ENCODE measurements at places on chromosomes 4 and X.

GRCh38 chr4:123381996-123382395 is 14.6 kb upstream of the SPRY1 start:
- no peak for DNase-seq

DNA sequence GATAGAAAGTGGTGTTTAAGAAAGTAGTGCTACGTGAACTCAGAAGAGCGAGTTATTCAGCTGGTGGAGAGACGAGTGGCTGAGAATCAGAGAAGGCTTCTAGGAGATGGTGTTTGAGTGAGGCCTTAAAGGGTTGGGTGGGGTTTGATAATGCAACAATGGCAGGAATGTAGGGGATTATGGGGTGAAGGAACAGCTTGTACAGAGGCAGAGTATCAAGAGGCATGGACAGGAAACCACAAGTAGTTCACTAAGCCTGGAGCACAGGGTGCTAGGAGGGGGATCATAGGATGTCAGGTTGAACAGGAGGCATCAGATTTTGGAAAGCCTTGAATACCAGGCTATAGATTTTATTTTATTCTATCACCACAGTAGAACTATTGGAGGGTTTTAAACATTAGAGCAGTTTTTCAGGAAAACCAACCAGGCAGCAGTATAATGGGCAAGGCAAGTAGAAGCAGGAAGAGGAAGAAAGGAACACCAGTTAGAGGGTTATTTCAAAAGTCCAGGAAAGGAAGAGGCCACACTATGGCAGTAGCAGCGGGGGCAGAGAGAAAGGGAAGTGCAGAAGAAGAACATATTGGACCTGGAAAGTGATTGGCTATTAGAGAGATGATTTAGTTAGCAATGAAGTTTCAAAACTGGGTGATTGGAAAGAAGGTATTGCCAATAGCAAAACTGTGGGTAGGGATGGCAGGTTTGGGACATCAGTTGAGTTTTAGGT is 99.2 kb downstream of the DOCK11 start:
- DNase-seq: no peak

DNA sequence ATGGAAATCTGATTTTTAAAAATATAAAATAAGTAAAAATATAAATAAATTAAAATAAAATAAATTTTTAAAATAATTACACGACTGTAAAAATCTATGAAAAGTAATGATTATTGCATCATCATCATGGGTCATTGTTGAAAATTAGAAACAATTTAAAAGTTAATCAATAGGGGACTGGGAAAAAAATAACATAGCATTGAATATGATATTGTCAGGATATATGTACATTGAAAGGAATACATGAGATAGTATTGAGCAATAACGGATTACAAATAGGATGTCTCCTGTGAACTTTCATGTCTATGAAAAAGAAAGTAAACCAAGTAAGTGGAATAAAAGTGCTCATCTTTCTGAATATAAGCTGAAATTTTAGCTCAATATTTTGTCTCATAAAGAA is 566.8 kb upstream of the HTR2C start:
- DNase-seq: no peak

DNA sequence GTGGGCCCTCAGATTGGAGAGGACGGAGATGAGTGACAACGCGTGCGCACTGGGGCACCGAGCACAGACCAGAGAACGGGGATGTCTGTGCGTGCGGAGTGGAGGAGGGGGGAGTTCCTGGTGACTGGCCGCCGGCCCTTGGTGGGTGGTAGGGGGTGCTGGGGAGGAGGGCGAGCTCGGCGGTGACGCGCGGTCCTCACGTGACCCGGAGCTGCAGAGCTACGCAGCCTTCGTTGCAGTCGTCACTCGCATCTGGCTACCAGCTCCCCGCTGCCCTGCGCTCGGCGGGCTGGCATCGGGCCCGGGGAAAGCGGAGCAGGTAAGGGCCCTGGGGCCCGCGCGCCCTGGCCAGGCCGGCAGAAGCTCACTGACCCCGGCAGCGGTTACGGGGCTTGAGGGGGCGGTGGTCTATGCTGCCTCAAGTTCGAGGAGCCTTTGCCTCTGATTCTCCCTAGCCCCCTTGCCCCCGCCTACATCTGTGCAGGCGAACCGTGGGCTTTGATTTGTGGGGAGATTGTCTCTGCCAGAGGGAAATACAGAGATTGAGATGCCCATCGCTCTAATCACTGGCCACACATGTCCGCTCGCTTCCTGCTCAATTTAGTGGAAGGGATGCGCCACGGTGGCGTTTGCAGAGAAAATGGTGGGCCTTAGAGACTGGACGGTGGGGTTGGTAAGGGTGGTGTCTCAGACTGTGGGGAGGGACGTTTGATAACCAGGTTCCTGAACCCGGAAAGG is at the start of gene ARMCX4:
Gene ARMCX4 (plus strand): TSS at position 245 of the 738 bp plus-strand sequence. CDS start 3,134 bp downstream, outside the sequence.
- DNase-seq: peak; percentile 64

- DNase-seq: no peak
Observed at GRCh38 chr4:173513651-173514050, 16.4 kb downstream of the HAND2 start.

GRCh38 chr4:84568496-84568895 is 14.4 kb upstream of the CDS1 start:
- no peak for DNase-seq

DNA sequence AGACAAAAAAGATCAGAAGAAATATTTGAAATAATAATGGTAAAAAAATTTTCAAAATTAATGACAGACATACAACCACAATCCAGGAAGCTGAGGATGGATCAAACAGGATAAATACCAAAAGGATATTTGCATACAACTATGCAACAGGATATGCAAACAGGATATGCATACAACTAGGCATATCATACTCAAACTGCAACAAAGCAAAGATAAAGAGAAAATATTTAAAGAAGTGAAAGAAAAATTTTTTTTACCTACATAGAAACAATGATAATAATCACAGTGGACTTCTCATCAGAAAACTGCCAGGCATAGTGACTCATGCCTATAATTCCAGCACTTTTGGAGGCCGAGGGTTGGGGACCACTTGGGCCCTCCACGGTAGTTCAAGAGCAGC is 11.3 kb upstream of the DHX15 start:
- no peak for DNase-seq

GRCh38 chr4:107853444-107854355 is 29.0 kb downstream of the SGMS2 start:
- peak; percentile 61 for DNase-seq

DNA sequence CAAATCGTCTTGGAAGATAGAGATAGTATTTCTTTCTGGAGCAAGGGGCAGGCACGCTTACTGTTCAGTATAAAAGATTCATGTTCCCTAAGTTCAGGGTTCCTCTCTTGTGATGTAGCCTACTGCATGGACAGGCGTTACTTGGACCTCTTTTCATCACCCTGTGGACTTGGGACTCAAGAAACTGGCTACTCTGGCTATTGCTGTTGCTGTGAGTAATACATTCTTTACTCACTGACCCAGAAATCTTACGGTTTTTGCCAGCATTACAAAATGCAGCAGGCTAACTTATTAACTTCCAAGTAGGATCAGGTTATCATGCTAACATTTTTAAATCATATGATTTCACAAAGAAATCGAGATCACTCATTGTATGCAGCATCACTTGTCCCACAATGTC is 12.8 kb upstream of the GUCY1B1 start:
- peak; percentile 66 for DNase-seq

- no peak for DNase-seq
Observed at GRCh38 chr4:14929669-14930068, 72.6 kb upstream of the CPEB2 start.

- peak; percentile 69 for DNase-seq
Observed at GRCh38 chr4:73729534-73730165, 10.7 kb upstream of the CXCL8 start.

- DNase-seq: no peak
Observed at GRCh38 chr4:153045111-153045982, 109.2 kb downstream of the FHDC1 start.

DNA sequence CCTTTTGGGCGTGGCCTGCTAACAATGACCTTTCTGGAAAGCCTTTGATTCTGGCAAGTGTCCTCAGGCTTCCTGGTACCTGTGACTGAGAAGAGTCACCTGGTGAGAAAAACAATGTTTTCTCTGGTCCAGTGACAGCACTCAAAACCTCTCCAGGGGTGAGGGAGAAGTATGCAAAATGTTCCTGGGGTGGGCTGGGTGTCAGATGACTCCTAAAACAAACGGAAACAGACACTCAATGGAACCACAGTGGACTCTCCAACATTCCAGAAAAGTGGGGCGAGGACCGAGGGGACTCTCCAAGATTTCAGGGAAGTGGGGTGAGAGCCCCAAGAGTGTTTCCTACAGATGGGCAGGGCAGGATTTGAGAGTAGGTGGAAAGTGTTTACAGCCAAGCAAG is 69.5 kb downstream of the ANAPC4 start:
- no peak for DNase-seq

- DNase-seq: no peak
Observed at GRCh38 chrX:110397339-110397738, 38.7 kb downstream of the RTL9 start.
